ENCODE measurements at places on chromosomes 12 and 14. TPM values are rescaled to one million over a fixed set of nuclear protein-coding genes. Genes with fewer than 3 reads are reported as not detected.
A peak's percentile ranks its signal among the peaks of the same experiment; 100 is the strongest.

The HIF1A gene
- total RNA-seq: 183 TPM

The GSG1 gene
- not detected for total RNA-seq

The HOXC9 gene
- not detected for total RNA-seq

The INSM2 gene
- total RNA-seq: 0.17 TPM

The TMEM119 gene
- 31.9 TPM for total RNA-seq

GRCh38 chr12:88141425-88141773, 489 bp downstream of the CEP290 start:
- DNase-seq: no peak

GRCh38 chr14:92656306-92657081, 91.9 kb downstream of the LGMN start:
- DNase-seq: no peak

- no peak for DNase-seq
These were observed 102.1 kb downstream of the TMEM117 start for GRCh38 chr12:43937947-43938346.

DNA sequence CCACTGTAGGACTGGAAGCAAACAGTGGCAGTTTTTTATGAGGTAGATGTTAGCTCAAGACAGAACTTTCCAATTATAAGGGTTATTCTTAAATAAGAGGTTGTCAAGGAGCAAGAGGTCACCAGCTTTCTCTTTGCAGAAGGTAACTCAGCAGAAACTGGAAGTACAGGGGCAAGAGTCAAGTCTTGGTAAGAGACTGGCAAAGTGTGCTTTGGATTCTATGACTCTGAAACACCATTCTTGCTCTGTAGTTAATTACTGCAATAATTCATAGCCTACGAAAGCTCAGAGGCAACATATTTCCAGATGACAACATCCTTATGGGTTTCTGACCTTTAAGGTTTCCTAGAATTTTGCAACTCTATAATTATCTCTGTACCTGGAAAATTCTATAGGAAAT, 51.3 kb downstream of the RMST start:
- no peak for DNase-seq

GRCh38 chr12:38139456-38139855, 177.1 kb upstream of the ALG10B start:
- DNase-seq: no peak

GRCh38 chr14:106044949-106045596, 518.7 kb downstream of the TMEM121 start:
- no peak for DNase-seq

- DNase-seq: no peak
These were observed 421.0 kb downstream of the RPL10L start for GRCh38 chr14:46230540-46230939.

DNA sequence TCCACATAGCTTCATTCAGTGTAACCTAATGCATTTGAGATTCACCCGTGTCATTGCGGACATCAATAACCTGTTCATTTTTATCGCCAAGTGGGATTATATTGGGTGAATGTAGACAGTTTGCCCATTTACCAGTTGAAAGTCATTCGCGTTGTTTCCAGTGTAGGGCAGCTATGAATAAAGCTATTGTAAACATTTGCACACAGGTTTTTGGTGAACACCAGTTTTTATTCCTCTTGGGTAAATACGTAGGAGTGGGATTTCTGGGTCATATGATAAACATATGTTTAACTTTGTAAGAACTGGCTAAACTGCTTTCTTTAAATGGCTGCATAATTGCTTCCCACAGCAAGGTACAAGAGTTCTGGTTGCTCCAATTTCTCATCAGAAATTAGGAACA, 33.6 kb downstream of the C14orf132 start:
- DNase-seq: no peak

- DNase-seq: peak; percentile 19
These were observed 200.3 kb downstream of the KTN1 start for GRCh38 chr14:55780156-55780946.

- DNase-seq: peak; percentile 43
These were observed 241.7 kb downstream of the ZFP36L1 start for GRCh38 chr14:68551045-68551683.

DNA sequence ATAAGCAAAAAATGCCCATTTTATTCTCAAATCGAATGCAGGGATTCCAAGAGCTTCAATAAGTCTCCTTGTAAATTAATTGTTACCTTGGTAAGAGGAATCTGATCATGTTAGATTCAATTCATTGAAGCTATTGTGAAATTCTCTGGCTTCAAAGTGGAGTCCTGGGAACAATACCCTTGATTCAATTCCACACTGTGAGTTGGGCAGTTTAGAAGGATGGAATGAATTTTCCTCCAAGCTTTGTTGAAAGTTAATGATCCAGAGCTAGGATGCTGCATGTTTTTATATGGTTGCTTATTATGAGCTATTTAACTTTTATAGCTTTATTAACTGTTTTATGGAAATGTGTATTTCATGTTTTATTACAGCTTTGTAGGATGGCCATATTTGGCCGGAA, 89.9 kb upstream of the IGF1 start:
- DNase-seq: no peak

DNA sequence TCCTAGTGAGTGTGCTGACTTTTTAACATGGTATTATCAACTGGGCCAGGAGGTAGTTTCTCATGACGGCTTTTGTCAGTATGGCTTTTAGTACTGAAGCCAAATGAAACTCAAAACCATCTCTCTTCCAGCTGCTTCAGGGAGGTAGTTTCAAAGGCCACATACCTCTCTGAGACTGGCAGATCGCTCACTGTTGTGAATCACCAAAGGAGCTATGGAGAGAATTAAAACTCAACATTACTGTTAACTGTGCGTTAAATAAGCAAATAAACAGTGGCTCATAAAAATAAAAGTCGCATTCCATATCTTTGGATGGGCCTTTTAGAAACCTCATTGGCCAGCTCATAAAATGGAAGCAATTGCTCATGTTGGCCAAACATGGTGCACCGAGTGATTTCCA, 141.1 kb downstream of the HMGA2 start:
- DNase-seq: no peak

DNA sequence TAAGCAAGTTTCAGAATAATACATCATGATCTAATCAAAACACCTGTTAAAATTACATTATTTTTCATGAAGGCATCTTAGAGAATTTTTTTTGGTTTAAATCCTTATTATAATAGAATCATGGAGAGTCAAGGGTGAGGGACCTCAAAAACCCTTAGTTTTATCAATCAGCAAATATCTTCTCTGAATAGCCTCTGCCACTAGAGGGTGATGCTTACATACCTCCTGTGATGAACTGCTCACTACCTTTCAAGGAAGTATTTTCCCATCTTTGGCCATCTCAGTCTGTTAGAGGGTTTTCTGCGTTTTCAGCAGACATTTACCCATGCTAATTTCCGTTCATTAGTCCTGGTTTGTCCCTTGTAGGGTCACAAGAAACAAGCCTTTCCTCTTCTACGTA, 200.2 kb downstream of the TRHDE start:
- DNase-seq: no peak

- peak; percentile 1 for DNase-seq
These were observed 43.1 kb upstream of the CCDC196 start for GRCh38 chr14:66442953-66443571.

GRCh38 chr14:98633380-98633779, 638.6 kb downstream of the BCL11B start:
- no peak for DNase-seq

DNA sequence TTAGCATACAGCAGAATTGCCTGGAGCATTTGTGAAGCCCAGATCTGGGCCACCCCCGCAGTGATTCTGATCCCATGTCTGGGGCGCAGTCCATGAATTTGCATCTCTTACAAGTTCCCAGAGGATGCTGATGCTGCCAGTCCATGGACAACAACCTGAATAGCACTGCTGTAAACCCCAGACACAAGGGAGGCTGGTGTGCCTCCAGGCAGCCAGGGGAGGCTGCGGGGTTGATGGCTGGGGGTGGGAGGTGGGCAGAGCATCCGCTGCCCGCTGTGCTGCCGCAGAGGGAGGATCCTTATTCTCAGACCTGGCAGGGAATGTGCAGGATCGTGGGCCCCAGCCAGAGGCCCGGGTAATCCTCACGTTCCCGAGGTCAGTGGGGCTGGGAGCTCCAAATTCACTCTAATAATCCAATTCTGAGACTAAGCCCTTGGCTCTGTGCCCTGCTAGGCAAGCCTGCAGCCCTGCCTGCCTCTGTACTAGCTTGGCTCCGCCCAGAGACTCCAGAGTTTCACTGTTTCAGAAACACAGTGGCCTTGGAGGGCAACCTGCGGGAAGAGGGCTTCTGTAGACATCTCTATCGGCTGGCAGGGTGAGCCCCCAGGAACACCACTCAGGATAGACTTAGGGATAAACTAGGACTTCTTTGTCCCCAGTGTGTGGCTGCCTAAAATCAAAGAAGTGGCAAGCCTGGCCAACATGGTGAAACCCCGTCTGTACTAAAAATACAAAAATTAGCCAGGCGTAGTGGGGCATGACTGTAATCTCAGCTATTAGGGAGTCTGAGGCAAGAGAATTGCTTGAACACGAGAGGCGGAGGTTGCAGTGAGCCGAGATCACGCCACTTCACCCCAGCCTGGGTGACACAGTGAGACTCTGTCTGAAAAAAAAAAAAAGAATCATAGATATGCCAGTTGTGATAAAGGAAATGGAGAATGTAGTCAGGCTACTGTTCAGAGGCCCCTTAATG, 17.8 kb upstream of the MLEC start:
- DNase-seq: peak; percentile 80

DNA sequence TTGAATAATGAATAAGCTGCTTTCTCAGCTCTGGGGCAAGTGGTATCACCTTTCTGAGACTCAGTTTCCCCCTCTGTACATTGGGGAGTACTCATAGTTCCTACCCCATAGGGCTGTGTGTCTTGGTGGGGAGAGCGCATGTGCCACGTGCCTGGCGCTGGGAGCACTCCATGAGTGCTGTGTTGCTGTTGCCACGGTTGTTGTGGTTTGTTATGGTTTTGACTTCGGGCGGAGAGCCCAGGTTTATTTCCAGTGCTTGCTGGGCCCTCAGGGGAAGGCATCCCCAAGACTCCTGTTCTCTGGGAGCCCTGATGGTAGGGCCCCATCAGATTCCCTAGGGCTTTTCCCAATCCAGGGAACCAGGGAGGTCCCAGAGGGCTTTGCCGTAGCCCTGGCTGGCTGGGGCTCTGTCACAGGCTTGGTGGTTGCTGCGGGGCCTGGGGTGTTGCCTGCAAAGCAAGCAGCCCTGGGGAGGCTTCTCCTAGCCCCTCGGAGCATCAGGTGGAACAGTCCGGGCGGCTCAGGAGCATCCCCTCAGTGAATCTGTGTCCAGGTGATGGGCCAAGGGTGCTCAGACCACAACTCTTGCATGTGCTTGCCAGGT, 18.6 kb downstream of the SH2B3 start:
- no peak for DNase-seq

GRCh38 chr12:52942066-52942900, 6.6 kb upstream of the KRT18 start:
- no peak for DNase-seq

DNA sequence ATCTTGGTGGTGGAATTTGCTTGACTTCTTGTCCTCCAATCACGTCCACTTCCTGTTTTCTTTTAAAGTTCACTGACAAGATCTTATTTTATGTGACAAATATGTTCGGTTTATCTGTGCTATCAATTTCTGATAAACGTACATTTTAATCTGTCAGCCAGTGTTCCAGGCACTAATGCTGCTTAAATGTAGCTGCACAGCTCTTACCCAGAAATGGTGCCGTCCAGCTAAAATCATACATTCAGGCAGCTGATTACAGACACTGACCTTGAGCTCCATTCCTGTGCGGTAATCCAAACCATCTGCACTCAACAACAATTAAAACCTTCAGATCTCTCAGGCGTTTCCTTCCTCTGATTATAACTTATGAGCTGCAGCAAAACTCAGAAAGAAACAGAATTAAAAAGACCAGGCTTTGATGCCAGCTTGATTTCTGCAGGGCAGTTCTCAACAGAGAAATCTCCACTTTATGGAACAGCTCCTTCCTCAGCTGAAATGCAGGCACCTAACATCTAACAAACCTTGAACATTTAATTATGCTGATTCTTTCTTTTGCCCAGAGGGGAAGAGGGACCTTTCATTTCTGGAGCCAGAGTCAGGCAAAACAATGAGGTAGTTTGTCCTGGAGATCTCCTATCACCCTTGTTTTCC, 26.4 kb upstream of the RASSF3 start:
- DNase-seq: peak; percentile 54

GRCh38 chr14:39488600-39488999, 56.4 kb upstream of the FBXO33 start:
- DNase-seq: peak; percentile 42
